ENCODE measurements at places on chromosomes 3 and 15.

DNA sequence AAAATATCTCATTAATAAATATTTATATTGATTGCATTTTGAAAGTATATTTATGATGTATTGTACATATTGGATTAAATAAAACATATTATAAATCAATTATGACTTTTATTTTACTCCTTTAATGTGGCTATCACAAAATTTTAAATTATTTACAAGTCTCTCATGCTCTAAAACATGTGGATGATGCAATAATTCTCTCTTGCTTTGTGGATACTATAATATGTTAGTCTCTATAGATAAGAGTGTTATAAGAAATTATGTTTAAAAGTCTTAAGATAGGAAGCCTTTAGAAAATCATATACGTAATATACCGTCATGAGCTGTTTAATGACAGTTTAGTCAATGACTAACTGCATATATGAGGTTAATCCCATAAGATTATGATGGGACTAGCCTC lies 547.4 kb upstream of the ALCAM start:
- no peak for DNase-seq

- no peak for DNase-seq
Measured at GRCh38 chr15:29343229-29343628, 73.6 kb upstream of the NSMCE3 start.

- DNase-seq: no peak
Measured at GRCh38 chr3:43995547-43996378, 245.9 kb upstream of the TOPAZ1 start.

- DNase-seq: no peak
Measured at GRCh38 chr15:29129926-29130325, 139.7 kb downstream of the NSMCE3 start.

DNA sequence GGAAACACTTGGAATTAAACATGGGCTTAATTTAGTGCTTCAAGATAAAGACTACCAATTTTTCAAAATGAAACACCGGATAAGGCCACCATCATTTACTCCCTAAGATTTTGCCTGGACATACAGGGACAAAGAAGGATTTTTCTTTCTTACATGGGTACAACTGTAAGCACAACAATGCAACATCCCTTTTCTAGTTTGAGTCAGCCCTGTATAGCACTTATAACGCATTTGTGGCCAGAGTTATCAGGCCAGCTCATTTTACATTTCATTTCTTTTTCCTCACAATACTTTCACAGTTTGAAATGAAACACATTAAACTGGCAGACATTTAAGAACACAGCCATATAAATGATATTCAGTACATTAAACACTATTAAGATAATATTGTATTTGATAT lies 9.8 kb upstream of the SUCNR1 start:
- no peak for DNase-seq

- peak; percentile 64 for DNase-seq
Measured at GRCh38 chr3:117628823-117629291, 919.3 kb downstream of the TUSC7 start.

DNA sequence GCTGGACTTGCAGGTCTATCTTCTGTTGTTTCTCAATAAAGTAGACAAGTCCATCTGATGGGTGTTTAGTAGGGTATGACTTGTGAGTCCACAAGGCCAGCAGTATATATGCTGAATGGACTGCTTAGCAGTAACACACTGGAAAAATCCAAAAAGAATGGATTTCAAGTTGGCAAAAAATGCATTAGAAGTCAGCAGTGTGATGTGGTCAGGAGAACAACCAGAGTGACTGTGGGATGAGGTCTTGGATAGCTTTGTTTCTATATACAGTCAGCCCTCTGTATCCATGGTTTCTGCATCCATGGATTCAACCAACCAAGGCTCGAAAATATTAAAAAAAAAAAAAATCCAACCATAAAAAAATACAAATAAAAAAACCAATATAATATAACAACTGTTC lies 55.8 kb downstream of the LPP start:
- no peak for DNase-seq

DNA sequence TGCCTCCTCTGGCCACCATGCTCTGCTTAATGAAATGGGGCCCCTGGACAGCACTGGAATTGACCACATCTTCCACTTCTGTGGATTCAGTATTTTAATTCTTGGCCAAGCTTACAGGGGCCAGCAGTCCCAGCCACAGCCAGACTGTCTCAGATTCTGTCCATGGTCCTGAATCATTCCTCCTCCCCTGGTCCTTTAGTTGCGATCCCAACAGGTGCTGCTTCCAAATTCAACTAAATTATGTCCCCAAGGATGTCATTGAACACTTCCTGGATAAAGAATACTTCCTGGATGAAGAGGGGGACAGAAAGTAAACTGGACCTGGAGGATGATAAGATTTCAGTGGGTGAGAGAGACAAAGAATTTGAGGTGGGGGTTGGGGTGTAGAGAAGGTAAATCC lies 111.1 kb upstream of the FOXB1 start:
- DNase-seq: peak; percentile 49

DNA sequence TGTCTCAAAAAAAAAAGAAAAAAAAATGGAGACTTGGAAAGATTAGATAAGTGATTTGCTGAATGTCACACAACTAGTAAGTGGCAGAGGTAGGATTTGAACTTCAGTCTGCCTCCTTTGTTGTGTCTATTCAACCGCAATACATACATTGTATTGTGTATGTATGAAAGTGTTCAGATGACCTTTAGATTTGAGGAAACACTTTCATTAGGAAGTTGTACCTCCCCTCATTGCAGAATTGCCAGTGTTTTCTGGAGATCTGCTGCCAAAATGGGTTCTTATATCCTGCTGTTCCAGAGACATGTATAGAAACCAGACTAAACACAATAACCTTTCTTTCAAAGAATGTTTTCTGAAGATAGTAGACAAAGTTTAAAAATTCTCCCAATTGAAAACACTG lies 247.4 kb upstream of the TBL1XR1 start:
- DNase-seq: no peak

DNA sequence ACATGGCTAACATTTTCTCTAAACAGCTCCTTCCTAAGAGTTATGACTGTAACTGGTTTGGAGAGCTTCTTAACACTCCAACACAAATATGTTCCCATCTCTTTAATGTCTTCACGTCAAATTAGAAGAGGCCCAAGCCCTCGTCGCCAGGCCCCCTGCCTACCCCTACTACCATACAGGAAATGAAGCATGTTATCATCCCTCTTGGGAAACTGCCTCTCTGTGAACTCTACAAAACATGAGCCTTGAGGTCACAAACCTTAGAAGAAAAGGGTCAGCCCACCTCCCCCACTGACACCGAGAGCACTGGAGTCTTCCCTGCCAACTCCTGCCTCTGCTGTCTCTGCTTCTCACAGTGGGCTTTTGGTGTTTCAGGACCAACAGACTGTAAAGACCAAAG lies 243.1 kb upstream of the STT3B start:
- no peak for DNase-seq

- peak; percentile 87 for DNase-seq
Measured at GRCh38 chr3:185353823-185354614, 8.9 kb upstream of the MAP3K13 start.

DNA sequence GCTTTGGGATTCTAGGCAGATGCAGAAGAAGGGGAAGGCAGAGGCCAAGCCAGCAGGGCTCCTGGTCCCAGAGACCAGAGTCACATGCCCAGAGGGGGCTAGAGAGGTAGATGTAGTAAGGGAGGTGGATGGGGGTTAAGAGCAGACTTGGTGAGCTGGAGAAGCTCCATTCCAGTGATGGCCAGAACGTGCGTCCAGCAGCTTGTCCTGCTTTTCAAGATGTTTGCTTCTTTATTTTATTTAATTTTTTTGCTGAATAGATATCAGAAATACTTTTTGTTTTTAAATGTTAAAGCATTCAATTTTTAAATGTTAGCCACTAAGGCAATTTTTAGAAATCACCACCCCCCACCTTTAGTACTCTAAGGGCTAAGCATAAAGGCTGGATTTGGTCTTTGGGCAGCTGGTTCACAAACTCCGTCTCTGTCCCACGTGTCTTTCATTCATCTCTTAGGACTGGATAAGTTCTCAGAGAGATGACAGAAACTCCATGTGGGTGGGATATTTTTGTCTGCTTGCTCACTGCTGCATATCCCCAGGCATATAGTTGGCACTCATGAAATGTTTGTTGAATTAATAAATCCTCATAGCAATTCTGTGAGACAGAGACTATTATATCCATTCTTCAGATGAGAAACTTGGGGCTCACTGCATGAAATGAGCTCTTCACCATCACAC lies 6.7 kb downstream of the COLQ start:
- no peak for DNase-seq

DNA sequence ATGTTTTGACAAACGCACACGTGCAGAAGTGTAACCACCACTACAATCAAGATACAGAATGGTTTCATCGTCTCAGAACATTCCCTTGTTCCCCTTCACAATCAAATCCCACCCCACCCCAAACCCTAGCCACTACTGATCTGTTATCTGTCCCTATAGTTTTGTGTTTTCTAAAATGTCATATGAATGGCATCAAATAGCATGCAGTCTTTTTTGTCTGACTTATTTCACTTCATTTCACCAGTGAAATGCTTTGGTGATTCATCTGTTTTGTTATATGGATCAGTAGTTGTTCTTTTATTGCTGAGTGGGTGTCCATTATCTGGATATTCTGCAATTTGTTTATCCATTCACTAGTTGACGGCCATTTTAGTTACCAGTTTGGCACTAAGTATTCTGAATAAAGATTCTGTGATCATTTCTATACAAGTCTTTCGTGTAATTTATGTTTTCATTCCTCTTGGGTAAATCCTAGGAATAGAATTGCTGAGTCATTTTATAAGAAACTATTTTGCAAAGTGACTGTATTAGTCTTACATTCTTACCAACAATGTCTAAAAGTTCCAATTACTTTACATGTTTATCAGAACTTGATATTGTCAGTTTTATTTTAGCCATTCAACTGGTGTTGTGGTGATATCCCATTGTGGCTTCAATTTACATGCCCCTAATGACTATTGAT lies 232.8 kb downstream of the CLSTN2 start:
- no peak for DNase-seq

DNA sequence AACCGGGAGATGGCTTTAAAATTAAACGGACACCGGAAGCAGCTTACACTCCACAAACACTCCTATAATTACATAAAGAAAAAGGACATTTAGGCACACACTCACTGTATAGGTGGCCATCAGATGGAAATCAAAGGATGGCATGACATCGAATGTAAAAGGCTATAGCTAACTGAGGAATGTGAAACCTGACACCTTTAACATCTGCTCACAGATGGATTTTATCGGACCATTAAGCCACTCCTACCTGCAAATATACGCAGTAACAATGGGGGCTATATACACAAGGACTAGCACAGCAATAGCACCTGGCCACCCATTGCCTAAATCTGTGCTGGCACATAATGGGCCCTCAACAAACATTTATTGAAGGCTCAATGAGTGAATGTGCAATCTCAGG lies 14.5 kb upstream of the RBSN start:
- no peak for DNase-seq

- DNase-seq: no peak
Measured at GRCh38 chr3:48727511-48727910, 10.5 kb upstream of the IP6K2 start.

DNA sequence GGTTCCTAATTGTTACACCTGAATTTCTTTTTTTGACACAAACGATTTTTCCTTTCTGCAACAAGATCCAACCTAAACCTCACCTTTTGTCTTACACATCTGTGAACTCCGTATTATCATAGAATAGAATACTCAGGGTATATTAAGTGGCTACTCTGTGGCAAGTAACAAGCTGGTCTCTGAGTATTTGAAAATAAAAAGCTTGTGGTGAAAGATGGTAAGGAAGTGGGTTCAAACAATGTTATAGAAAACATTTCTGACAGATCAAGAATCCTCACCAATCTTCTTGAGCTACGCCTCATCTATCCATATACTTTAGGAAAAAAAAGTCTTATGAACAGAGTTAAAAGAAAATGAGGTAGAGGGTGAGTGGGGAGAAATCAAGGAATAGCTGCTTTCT lies 3.5 kb upstream of the ANKRD28 start:
- no peak for DNase-seq

DNA sequence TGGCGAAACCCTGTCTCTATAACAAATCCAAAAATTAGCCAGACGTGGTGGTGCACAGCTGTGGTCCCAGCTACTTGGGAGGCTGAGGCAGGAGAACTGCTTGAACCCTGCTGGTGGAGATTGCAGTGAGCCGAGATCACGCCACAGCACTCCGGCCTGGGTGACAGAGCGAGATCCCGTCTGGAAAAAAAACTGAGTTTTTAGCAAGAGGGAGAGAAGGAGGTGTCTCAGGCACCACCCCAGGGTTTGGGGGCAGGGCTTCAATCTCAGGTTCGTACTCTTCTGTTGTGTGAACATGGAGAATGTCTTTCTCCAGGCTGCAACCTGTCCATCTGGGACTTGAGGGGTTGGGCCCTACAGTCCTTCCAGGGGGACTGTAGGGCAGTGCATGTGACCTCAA lies 2.7 kb downstream of the CHRNA3 start:
- DNase-seq: no peak

DNA sequence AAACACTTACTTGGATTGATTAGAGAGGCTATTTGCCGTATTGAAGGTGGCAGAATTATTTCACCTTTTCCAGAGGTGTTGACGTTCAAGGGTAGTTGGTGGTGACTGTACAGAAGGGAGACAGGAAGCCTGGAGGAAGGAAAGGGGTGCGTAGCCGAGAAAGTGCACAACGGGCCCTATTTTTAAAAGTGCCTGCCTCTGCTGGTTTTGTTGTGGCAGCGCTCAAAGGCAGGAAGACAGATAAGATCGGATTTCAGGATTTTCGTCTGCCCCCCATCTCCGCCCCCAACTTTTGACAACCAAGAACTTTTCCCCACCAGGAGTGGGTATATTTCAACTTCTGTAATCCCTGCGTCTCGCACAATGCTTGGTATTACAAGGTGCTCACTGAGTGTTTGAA lies 38.5 kb downstream of the SMAD3 start:
- DNase-seq: no peak

GRCh38 chr3:37926611-37927010 lies 64.0 kb upstream of the VILL start:
- no peak for DNase-seq

Data from MCF 10A (cell line).